Umbilical cord (tissue), 2 donors: ENCODE measurements at places on chromosomes 3 and 15.

GRCh38 chr3:66443118-66443803 is 57.6 kb downstream of the LRIG1 start:
- DNase-seq, result no peak

DNA sequence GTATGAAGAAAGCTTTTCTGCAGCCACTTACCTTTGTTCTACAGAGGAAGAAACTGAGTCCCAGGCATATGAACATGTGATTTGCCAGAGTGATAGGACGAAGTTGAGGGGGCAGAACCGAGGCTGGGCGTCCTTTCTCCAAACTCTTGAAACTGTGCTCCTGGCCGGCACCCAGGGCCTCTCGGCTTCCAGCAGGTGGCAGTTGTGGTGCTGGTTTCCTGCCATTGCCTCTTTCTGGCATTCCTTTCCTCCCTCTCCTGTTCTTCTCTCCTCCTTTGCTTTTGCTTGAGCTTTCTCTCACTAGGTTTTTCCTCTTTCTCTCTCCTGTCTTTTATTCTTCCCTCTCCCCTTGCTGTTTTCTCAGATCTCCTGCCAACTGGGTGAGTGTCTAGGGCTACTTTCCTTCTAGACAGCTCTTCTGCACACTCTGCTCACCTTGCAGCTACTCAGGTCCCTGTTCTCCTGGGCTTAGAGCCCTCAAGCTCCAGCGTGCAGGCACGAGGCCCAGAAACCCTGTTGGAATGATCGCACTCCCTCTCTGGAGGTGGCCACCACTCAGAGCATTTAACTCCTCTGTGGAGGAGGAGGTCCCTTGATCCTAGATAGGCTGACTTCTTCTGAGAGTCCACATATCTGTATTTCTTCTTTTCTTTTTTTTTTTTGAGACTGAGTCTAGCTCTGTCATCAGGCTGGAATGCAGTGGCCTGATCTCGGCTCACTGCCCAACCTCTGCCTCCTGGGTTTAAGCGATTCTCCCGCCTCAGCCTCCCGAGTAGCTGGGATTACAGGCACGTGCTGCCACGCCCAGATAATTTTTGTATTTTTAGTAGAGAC is 26.2 kb downstream of the TRAK1 start:
- DNase-seq, result peak; percentile 75

DNA sequence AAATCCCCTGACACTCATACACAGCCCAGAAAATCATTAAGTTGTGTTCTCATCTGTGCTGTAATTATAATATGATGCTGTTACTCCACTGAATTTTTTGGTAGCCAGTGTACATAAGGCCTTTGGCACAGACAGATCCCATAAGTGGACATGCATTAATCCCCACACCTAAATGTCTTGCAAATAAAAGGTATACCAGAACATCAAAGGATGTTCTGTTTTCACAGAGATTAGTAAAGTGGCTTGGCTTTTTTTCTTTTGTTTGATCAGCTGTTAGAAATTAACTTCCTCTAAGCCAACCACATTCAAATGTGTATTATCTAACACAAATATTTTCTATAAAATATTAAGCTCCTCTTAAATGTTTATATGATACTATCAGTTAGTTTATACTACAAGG is 2.7 kb downstream of the SST start:
- no peak for DNase-seq

DNA sequence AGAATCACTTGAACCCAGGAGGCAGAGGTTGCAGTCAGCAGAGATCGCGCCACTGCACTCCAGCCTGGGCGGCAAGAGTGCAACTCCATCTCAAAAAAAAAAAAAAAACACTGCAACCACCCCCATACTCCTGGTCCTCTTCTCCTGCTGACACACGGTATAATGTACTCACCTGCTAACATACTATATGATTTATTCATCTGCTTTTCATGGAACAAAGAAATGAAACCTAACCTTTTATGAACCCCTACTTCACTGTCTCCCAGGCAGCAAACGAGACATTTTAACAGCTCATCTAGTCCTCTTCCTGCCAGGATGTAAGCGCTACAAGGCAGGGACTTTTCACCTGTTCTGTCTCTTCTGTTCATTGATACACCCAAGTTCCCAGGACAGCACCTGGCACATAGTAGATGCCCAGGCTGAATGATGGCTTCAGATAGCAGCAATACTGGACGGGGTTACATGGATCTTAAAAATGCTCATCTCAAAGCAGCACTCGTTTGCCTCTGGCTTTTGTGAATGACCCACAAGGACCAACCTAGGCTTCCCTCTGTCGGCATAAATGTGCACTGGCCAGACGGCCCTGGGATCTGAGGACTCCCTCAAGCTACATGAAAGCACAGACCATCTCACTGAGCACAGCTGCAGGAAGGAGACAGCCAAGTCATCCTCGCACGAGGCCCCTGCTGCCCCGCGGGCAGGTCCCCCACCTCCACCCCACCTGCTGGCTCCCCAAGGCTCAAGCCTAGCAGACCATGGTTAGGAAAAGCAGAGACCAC is 20.3 kb downstream of the XXYLT1 start:
- peak; percentile 28 for DNase-seq

- DNase-seq, result no peak
Measured at GRCh38 chr15:76309601-76310330, 1.5 kb downstream of the ETFA start.

GRCh38 chr3:102545276-102545675 is 110.5 kb downstream of the ZPLD1 start:
- no peak for DNase-seq

DNA sequence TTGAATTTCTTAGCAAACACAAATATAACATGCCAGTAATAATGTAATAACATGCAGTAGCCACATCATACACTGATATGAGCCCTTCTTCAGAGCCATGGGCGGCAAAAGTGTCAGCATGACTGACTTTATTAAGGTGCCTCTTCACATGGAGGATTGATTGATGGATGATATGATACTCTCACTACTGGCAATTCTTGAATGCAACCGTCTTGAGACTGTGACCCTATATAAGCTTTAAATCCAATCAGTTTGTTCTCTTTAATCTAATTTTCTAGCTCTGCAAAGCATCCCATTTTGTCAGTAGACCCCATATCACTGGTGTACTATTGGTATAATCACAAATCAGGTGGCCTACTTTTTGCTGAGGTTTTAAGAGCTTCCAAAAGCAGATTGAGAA is 463.7 kb upstream of the ROBO2 start:
- DNase-seq, result no peak

DNA sequence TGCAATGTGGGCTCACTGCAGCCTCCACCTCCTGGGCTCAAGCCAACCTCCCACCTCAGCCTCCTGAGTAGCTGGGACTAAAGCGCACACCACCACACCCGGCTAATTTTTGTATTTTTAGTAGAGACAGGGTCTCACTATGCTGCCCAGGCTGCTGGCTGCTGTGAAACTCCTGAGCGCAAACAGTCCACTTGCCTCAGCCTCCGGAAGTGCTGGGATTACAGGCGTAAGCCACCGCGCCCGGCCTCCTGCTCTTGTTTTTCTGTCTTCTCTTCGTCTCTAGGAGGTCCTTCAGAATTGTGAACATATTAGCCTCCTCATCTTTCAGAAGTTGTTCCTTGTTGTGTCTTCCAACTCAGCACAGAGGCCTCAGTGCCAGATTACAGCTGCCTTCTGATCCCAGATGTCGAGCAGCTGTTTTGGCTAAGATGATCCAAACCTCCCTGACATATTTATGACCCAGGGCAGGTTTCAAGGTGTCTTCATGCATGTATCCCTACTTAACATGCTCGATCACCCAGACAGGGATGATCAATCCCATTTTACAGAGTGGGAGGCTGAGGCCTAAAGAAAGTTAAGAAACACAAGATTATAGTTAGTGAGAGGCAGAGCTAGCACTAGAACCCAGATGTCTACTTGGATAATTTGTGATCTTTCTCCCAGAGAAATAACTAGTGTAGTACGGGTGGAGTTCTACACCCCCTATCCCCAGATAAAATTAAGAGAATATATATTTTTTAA is 32.1 kb upstream of the UMPS start:
- no peak for DNase-seq

- no peak for DNase-seq
Measured at GRCh38 chr3:138928727-138929372, 18.1 kb downstream of the FOXL2 start.
